ENCODE measurements at places on chromosomes 6 and 20.

- no peak for DNase-seq
Measured at GRCh38 chr20:38875175-38875993, 50.8 kb upstream of the FAM83D start.

GRCh38 chr6:106564476-106564875 lies 64.8 kb downstream of the RTN4IP1 start:
- no peak for DNase-seq

- DNase-seq, result no peak
Measured at GRCh38 chr6:168834042-168834587, 393.1 kb downstream of the SMOC2 start.

DNA sequence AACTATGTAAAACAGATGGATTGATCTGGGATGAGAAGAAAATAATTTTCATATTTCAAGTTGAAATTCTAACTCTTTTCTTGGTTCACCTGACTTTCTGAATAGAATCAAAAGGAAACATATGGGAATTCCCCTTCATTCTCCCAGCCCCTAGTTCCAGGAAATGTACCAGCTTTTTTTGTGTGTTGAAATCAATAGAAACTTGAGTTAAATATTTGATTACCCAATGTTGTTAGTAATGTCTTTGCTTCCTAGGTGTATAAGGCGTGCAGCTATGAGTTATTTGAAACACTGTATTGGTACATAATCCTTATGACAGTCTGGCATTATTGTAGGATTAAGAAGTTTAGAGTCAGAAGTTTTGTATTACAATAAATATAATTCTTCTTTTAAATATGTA lies 21.5 kb downstream of the VNN2 start:
- DNase-seq, result no peak

DNA sequence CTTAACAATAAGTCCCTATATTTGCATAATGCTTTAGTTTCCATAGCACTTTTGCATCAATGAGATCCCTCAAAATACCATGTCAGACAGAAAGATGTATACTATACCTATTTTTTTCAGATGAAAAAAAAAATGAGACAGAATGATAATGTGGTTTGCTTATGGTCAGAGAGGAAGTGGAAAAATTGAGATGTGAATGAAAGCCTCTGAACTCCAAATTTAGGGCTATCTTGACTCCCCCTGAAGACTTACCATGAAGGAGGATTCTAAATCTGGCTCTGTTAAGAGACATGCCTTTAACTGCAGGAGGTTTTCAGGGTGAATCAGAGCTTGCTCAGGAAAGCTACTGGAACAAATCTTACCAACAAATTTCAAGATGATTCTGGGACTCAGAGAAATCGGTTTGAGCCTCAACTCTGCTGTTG lies 176.2 kb downstream of the ISM1 start:
- no peak for DNase-seq

DNA sequence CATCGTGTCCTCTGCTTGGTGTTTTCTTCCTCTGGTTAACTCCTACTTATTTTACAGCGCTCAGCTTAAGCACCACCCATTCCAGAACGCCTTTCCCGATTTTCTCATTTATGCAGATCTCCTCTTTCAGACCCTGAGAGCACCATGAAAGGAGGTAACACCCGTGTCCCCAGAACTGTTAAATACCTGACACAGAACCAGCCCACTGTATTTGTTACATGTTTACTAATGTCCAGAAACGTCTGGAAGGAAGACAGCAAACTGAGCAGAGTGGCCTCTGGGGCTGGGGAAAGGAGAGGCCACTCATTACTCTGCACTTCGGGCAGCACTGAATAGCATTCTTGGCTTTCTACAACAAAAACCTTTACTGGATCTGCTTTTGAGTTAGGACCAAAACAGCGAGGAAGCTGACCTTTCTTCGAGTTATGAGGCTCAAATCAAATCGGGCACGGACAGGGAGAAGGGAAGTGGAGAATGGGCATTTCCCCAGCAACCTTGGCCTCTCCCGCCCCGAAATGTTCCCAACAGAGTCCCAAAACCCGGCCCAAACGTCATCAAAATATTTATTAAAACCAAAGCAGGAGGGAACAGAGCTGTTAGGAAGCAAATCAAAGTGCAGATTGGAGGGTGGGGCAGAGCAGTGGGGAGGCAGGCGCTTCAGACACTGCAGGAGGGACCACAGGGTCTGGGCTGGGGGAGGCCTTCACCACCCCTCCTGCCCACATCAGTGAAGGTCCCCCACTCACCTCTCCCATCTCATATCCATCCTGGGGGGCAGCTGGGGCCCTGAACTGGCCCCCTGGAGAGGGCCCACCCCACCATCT lies 1.1 kb upstream of the NECAB3 start:
- no peak for DNase-seq

DNA sequence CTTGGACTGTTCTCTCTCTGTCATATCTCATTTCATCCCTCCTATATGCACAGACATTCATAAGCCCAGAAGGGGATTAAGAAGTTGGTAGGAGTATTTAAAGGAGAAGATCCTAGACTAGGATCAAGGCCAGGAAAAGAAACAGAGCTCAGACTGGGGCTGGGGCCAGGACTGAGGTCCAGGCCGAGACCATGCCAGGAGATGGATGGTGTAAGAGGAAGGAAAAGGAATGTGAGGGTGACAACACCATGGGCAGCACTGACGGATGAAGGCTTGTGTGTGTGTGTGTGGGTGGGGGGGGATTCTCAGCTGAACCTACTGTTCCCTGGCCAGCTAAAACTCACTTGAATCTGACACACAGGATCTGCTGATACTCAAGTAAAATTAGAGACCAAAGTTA lies 182.1 kb downstream of the KIF6 start:
- DNase-seq, result no peak
